Mammary microvascular endothelial cell (primary cell): ENCODE measurements at places on chromosomes 4 and X. TPM values are rescaled to one million over a fixed set of nuclear protein-coding genes. Genes with fewer than 3 reads are reported as not detected.

Gene SLC25A5
- total RNA-seq, result 487 and 570 TPM in 2 replicates

Gene AMBN
- total RNA-seq, result not detected in 2 replicates

Gene RGN
- 0.20 TPM in 1 of 2 replicates, not detected in the other for total RNA-seq

Gene GAGE12F
- total RNA-seq, result not detected in 2 replicates

Gene MAOB
- not detected in 2 replicates for total RNA-seq

Gene TENT5D
- not detected in 2 replicates for total RNA-seq

Gene FBXL5
- total RNA-seq, result 87.8 and 99.7 TPM in 2 replicates

Gene P2RY4
- total RNA-seq, result not detected in 2 replicates
